ENCODE measurements at places on chromosomes 3 and 15.
A peak's percentile ranks its signal among the peaks of the same experiment; 100 is the strongest.

GRCh38 chr3:114466816-114467215, 173.0 kb downstream of the TIGIT start:
- DNase-seq: no peak

DNA sequence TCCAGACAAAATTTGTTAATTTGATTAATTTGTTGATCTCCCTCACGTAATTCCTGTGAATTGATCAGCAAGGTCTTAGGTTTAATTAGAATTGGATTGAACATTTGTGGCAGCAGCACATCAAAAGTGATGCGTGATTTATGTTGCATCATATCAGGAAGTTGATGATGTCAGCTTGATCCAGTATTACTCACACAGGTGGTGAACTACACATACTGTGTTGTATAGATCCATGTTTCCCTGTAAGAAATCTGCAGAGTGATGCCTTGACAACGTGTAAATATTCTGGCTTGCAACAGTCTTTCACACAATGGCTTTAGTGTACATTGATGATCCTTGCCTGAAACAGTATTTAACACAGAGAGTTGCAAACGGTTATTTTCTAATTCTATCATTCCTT, 200.4 kb downstream of the ADAMTSL3 start:
- DNase-seq: no peak

DNA sequence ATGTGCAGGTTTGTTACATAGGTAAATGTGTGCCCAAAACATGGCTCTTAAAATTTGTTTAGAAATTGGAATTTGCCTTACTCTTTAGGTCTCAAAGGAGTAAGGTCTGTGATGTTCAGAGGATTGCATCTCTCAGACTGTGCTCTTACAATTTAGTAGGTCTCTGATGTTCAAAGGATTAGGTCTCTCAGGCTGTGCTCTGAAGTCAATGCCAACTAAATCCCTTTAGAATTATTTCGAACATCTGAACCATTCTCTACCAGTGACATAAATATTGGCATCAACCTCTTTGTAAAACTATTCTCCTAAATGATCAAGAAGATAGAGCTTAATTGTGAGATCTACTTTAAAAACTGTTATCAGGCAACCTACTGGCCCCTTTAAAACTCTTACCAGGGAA, at the start of gene OR5K1:
OR5K1 (plus strand) TSS at position 301 of the 400 bp plus-strand sequence. CDS start 6,376 bp downstream, outside the sequence.
- DNase-seq: no peak

DNA sequence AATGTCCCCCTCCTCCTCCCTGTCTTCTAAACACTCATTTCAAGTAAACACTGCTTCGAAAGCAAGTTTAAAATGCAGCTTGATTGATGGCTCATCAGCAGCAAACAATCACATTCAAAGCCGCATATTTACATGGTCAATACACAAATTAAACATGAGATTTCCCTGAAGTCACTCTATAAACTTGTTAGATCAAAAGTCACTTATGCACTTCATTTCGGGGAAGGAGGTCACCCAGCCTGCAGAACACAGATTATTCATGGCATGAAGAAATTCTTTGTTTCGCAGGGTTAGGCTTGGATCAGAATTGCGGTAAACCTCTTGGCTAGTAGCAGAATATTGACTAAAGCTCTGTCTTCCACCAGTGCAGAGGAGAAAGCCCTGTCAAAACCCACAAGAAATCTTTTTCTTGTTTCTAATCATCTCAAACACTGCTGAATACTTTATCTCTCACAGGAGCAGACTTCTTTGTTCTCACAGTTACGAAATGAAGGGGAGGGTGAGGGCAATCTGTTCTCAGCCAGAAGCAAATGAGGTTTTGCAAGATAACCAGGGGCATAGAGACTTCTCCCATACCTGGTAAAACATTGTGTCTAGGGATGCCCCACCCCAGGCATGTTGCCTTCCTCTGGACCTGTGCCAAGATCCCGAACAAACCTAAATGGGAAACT, 133.3 kb upstream of the CHL1 start:
- DNase-seq: no peak

DNA sequence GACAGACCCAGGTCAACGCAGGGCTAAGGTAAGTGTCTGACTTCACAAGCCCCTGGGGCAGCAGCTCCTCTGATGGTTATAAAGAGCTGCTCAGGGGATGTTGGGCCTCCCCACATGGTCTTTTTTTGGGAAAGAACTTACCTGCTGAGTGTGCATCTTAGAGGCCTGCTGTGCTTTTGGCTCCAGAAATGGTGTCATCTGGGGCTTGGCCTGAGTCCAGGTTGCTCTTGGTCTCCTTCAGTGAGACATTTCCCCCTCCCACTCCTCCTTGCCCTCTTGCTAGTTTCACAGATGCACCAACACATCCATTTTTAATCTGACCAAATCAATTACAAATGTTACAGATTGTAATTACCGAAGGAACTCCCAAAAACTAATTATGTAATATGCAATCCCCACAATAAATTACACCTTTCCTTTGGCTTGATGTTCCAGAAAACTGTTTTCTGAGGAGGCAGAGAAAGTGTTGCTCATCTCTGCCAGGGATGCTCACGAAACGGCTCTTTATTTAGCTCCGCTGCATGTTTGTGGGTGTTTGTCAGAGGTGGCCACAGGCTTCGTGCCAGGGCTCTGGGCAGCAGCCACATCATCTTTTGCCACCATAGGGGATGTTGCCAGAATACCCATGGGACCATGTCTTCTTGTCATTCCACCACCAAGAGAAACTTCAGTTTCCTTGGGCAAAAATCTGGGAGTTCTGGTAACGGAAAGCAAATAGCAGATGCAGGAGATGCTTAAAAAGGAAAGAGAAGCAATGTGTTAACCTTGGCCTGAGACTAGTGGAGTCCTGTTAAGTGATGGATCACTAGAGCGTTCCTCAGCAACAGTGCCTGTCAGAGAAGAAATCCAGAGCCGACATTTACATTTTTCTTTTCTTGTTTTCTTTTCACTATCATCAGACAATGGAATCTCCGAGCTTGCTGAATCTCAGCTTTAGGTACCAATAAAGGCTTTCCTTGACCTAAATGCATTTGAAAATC, 799.9 kb downstream of the AGBL1 start:
- no peak for DNase-seq

DNA sequence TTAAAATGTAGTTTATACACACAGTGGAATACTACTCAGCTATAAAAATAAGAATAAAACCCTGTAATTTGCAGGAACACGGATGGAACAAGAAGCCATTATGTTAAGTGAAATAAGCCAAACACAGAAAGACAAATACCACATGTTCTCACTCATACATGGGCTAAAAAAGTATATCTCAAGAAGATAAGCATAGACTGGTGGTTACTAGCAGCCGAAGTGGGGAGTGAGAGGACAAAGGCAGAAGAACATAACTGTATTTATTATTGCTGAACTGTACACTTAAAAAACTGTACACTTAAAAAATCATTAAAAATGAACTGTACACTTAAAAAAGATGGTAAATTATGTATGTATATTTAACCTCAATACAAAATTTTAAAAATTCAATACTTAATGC, 11.0 kb downstream of the UBE3A start:
- no peak for DNase-seq

DNA sequence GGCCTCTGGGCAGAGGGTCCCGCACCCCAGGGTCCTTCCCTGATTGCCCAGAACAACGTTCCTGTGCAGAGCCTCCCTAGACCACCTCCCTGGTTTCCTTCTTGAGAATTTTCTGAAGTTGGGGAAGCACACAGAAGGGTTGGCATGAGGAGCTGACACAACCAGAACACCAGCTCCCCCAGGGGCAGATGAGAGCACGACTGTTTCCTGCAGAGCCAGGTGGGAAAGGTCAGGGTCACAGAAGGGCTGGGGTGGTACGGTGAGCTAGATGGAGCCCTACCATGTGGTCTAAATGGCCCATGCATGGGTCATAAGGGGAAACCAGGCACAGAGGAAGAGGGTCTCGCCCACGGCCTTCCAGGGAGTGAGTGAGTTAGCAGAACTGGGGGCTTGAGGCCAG, 10.4 kb downstream of the PPCDC start:
- no peak for DNase-seq

- no peak for DNase-seq
Observed at GRCh38 chr15:53414167-53414566, 345.3 kb downstream of the WDR72 start.

DNA sequence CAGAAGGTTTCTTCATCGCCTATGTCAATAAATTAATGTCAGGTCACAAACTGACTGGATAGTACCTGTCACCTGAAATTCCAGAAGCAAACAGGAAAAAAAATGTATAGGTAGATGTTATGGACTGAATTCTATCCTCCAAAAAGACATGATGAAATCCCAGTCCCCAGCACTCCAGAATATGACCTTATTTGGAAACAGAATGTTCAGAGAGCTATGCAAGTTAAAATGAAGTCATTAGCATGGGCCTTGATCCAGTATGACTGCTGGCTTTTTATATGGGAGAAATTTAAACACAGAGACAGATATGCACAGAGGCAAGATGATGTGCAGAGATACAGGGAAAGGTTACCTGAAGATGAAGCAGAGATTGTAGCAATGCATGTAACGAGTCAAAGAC, 953.4 kb downstream of the ZPLD1 start:
- no peak for DNase-seq

DNA sequence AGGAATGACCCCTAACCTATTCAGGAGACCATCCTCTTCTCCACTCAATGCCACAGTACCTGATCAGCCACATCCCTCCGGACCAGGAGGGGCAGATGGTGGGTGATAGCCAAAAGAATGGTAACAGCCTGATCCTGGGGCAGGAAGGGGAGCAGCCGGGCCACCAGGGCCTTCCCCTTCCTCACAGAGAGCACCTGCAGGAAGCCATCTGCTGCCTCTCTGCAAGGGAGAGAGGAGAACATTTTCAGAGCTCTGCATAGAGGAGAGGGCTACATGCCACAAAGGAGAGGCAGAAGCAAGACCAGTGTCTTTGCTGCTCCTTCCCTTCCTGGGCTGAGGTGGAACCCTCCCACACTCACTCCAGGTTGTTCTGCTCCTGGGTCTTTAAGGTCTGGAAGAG, 5.5 kb upstream of the SPG11 start:
- DNase-seq: peak; percentile 53

- no peak for DNase-seq
Observed at GRCh38 chr3:308597-309321, 112.2 kb downstream of the CHL1 start.

GRCh38 chr3:66496746-66497145, 4.1 kb downstream of the LRIG1 start:
- peak; percentile 13 for DNase-seq

- no peak for DNase-seq
Observed at GRCh38 chr3:104868291-104868690, 498.4 kb upstream of the ALCAM start.

DNA sequence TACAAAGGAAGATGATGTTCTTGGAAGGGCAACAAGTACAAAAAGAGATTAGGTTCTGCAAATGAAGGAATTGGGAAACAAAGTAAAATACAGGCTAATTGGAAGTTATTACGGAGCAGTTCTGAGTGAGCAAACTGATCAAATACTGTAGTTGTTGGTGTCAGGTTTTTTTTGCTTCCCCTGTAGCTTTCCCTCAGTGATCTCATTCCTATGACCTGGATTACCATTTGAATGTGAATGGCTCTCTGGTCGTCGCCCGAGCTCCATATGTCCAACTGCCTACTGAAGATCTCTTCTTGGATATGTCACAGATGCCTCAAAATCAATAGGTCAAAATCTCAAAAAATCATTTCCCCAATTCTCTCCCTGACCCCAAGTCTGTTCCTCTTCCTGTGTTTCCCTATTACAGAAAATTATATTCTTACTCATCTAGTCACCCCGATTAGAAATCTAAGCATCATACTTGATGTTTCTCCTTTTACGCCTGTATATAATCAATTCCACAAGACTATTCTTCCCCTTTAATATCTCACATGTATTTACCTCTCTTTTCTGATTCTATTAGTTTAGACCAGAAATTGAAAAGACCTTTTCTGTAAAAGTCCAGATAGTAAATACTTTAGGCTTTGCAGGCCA, 29.0 kb downstream of the GOLM2 start:
- DNase-seq: no peak

DNA sequence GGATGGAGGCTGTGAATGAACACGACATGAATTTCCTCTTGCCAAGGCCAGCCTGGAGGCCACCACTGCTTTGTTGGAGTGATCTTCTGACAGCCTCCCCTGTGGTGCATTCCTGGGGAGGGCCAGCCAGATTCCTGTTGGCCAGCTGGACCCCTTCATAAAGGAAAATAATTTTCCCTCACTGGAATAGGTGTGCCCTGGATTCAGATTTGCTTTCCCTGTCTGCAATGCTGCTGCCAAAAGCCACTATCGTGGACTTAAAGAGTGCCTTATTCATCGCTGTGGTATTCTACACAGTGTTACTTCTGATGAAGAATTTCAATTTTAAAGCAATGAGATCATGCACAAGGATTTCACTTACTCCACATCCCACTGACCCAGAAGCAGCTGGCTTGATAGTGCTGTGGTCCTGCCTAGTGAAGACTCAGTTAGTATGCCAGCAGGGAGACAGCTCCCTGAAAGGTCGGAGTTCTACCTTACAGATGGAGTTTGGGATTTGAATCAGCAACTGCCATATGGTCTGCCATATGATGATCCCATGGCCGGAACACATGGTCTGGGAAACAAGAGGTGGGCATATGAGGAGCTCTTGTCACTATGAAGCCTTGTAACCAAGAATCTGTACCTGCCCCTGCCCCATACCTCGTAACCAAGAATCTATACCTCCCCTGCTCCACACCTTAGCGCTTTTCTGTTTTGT, 145.2 kb downstream of the KLF13 start:
- DNase-seq: no peak

- DNase-seq: no peak
Observed at GRCh38 chr15:64807051-64807749, 18.2 kb downstream of the PIF1 start.

GRCh38 chr15:76293361-76293760, 17.9 kb downstream of the ETFA start:
- DNase-seq: no peak

GRCh38 chr3:146968204-146968651, 363.1 kb upstream of the PLSCR5 start:
- DNase-seq: no peak

Measured in CD4-positive, alpha-beta T cell treated with Interleukin-6 for 4 hours (primary cell).